ENCODE measurements at places on chromosomes 5 and 9.

GRCh38 chr9:4430432-4431261 lies 59.6 kb upstream of the SLC1A1 start:
- peak; percentile 12 for DNase-seq
- H3K4me3 ChIP-seq = no peak overlapping the region
- H3K4me1 ChIP-seq = no peaks in the 10 kb centered on the region
- no peaks in the 10 kb centered on the region for H3K27me3 ChIP-seq
- H3K27ac ChIP-seq = no peak overlapping the region
- no peaks in the 10 kb centered on the region for H3K36me3 ChIP-seq

GRCh38 chr5:122400938-122401337 lies 88.9 kb downstream of the SNCAIP start:
- H3K27me3 ChIP-seq = no peaks in the 10 kb centered on the region
- H3K4me1 ChIP-seq = no peaks in the 10 kb centered on the region
- no peak overlapping the region for H3K4me3 ChIP-seq
- DNase-seq = no peak
- no peak overlapping the region for H3K27ac ChIP-seq

- H3K4me1 ChIP-seq = peaks cover 4% of the 10 kb centered on the region
- no peaks in the 10 kb centered on the region for H3K36me3 ChIP-seq
- H3K27me3 ChIP-seq = no peaks in the 10 kb centered on the region
- H3K27ac ChIP-seq = no peak overlapping the region
Observed at GRCh38 chr5:126503602-126504104, 80.4 kb downstream of the GRAMD2B start.

DNA sequence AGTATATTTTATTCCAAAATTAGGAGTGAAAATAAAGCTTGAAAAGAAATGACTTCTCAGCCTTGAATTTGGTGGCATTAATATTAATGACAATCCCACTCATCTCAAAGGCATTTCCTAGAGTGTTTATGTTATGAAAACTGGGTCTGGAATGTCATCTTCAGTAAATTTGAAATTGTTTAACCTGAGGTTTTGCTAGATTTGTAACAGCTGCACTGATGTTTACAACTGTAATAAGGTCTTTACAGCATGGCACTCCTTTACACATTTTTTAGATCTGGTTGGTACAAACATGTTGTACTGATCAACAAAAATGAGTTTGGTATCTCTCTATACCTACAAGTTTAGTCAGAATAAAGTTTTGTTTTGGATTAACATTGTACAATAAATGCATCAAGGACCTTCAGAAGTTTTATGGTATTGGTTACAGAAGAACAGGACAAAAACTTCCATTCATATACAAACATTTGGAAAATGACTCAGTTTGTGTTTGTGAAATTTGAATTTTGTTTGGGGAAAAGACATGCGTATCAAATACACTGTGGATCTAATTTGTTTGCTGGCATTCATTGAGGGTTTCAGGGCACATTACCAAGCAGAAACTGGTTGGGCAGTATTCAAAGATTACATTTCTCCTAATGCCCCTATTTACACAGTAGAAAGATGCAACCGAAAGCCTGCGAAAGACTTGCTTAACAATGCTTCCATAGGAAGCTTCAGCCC lies 11.6 kb downstream of the FANCC start:
- H3K4me3 ChIP-seq = no peak overlapping the region
- H3K36me3 ChIP-seq = no peaks in the 10 kb centered on the region
- H3K27ac ChIP-seq = no peak overlapping the region
- H3K4me1 ChIP-seq = peaks cover 11% of the 10 kb centered on the region
- DNase-seq = peak; percentile 50

DNA sequence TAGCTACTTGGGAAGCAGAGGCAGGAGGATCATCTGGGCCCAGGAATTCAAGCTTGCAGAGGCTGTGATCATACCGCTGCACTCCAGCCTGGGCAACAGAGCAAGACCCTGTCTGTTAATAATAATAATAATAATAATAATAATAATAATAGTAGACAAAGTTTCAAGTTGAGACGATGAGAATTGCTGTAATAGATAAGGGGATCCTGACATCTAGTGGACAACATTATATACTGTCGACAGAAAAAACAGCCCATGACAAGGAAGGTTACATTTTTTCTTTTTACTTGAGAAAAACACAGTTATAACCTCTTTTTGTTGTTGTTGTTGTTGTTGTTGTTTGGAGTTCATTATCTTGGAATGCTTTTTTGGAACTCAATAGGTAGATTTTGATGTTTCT lies 35.3 kb downstream of the NDFIP1 start:
- no peak overlapping the region for H3K27ac ChIP-seq
- no peaks in the 10 kb centered on the region for H3K4me1 ChIP-seq
- no peaks in the 10 kb centered on the region for H3K27me3 ChIP-seq
- H3K36me3 ChIP-seq = peaks cover 4% of the 10 kb centered on the region

- H3K36me3 ChIP-seq = no peaks in the 10 kb centered on the region
- peaks cover 8% of the 10 kb centered on the region for H3K4me1 ChIP-seq
- DNase-seq = peak; percentile 36
- peak within 1 kb of the TSS; percentile 32 for H3K27ac ChIP-seq
- H3K27me3 ChIP-seq = no peaks in the 10 kb centered on the region
Observed at GRCh38 chr5:172640822-172641358, at the start of gene NEURL1B. TSS of gene NEURL1B (plus strand) at chr5:172641263. CDS start at chr5:172641407, 144 bp downstream.

DNA sequence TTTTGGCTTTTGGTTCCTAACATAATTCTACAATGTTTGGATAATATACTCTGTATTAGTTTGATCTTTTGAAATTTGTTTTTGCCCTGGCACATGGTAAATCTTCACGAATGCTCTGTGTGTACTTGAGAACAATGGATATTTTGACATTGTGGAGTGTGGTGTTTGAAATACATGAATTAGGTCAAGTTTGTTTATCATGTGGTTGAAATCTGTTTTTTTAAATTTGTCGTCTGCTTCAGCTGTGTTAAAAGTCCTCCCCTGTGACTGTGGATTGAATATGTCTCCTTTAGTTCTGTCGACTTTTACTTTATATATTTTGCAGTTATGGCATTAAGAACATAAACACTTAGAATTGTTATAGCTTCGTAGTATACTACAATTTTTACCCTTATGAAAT lies 60.3 kb downstream of the DUSP1 start:
- H3K27me3 ChIP-seq = no peaks in the 10 kb centered on the region
- no peak overlapping the region for H3K27ac ChIP-seq
- H3K4me1 ChIP-seq = peaks cover 7% of the 10 kb centered on the region
- H3K36me3 ChIP-seq = no peaks in the 10 kb centered on the region
- no peak overlapping the region for H3K4me3 ChIP-seq
- no peak for DNase-seq

- H3K4me3 ChIP-seq = no peak overlapping the region
- H3K4me1 ChIP-seq = no peaks in the 10 kb centered on the region
- H3K27me3 ChIP-seq = no peaks in the 10 kb centered on the region
- H3K27ac ChIP-seq = no peak overlapping the region
Observed at GRCh38 chr5:83524345-83524744, 52.8 kb downstream of the VCAN start.

- H3K27me3 ChIP-seq = no peaks in the 10 kb centered on the region
- no peaks in the 10 kb centered on the region for H3K36me3 ChIP-seq
- no peaks in the 10 kb centered on the region for H3K4me1 ChIP-seq
- no peak overlapping the region for H3K27ac ChIP-seq
- H3K4me3 ChIP-seq = no peak overlapping the region
- no peak for DNase-seq
Observed at GRCh38 chr9:91900055-91900796, 49.8 kb downstream of the ROR2 start.

DNA sequence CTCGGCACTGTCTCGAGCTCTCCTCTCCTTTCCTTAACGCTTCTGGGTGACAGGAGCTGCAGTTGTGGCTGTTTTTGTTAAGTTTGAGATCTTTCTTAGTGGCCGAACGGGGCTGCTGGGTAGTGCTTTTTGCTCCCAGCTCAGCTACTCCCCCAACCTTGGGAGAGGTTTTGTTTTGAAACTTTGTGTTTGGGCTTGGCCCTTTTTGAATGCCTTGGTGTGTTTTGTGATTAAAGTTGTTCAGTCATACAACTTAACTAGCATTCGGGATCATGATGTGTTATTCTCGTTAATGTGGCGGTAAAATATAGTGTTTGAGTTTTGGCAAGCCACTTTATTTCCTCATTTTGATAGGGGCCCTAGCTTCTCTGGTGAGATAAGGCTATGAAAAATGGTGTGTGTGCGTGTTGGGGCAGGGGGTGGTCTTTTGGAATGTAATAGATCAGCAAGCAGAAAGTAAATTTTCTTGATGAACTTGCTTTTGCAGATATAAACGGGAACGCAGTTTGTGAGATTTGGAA lies 1.1 kb downstream of the KDM3B start:
- DNase-seq = no peak
- peak overlapping the region; percentile 73 for H3K27ac ChIP-seq
- H3K4me3 ChIP-seq = peak overlapping the region; percentile 79
- no peaks in the 10 kb centered on the region for H3K4me1 ChIP-seq

- no peak overlapping the region for H3K4me3 ChIP-seq
- H3K4me1 ChIP-seq = peaks cover 2% of the 10 kb centered on the region
- H3K27ac ChIP-seq = no peak overlapping the region
- DNase-seq = no peak
Observed at GRCh38 chr9:34556949-34557348, 32.6 kb downstream of the CNTFR start.

- H3K27ac ChIP-seq = no peak overlapping the region
- H3K27me3 ChIP-seq = no peaks in the 10 kb centered on the region
- no peaks in the 10 kb centered on the region for H3K36me3 ChIP-seq
- no peak for DNase-seq
- H3K4me1 ChIP-seq = no peaks in the 10 kb centered on the region
Observed at GRCh38 chr5:57956636-57957035, 474.0 kb upstream of the ACTBL2 start.

- no peaks in the 10 kb centered on the region for H3K36me3 ChIP-seq
- no peaks in the 10 kb centered on the region for H3K27me3 ChIP-seq
- H3K4me1 ChIP-seq = no peaks in the 10 kb centered on the region
- no peak overlapping the region for H3K27ac ChIP-seq
Observed at GRCh38 chr5:116044073-116044472, 11.8 kb downstream of the ARL14EPL start.

DNA sequence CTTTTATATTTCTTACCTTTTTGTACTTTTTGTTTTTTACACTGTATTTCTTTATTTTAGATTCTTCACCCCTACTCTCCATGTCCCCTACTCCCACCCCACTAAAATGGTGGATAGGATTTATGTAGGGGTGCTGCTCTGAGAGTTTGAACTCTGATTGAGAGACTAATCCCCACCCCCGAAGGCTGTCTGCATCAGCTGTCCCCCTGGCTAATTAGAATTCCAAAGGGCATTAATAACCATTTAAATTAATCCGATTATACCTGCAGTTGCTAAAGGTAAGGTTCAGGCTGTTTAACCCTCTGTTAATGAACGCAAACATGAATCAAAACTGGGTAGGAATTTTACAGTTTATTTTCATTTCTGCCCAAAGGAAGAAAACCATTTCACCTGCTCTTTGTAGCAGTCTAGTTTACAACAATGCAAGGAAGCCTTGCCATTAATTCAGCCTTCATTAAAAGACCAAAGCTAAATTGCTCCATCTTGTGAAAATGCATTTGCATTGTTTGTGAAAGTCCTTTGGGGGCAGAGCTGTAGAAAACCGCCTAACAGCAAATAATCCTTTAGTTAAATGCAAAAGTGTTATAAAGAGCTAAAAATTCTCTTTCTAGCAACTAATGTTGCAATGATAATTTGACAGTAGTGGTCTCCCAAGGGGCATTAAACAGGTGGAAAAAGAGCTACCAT lies 71.2 kb downstream of the ZCCHC7 start:
- H3K27me3 ChIP-seq = no peaks in the 10 kb centered on the region
- DNase-seq = no peak
- H3K4me1 ChIP-seq = peaks cover 3% of the 10 kb centered on the region

GRCh38 chr5:135468541-135468940 lies 16.4 kb upstream of the TIFAB start:
- no peak overlapping the region for H3K4me3 ChIP-seq
- no peak overlapping the region for H3K27ac ChIP-seq
- no peak for DNase-seq
- H3K4me1 ChIP-seq = no peaks in the 10 kb centered on the region
- H3K36me3 ChIP-seq = no peaks in the 10 kb centered on the region
- H3K27me3 ChIP-seq = peaks cover 13% of the 10 kb centered on the region

- no peak for DNase-seq
- H3K4me3 ChIP-seq = no peak overlapping the region
- no peaks in the 10 kb centered on the region for H3K36me3 ChIP-seq
- no peaks in the 10 kb centered on the region for H3K4me1 ChIP-seq
Observed at GRCh38 chr5:6698696-6699095, 14.5 kb upstream of the TENT4A start.

GRCh38 chr5:57772512-57772911 lies 289.9 kb upstream of the ACTBL2 start:
- no peak overlapping the region for H3K27ac ChIP-seq
- peaks cover 4% of the 10 kb centered on the region for H3K4me1 ChIP-seq
- H3K36me3 ChIP-seq = no peaks in the 10 kb centered on the region
- H3K27me3 ChIP-seq = no peaks in the 10 kb centered on the region
- no peak overlapping the region for H3K4me3 ChIP-seq

DNA sequence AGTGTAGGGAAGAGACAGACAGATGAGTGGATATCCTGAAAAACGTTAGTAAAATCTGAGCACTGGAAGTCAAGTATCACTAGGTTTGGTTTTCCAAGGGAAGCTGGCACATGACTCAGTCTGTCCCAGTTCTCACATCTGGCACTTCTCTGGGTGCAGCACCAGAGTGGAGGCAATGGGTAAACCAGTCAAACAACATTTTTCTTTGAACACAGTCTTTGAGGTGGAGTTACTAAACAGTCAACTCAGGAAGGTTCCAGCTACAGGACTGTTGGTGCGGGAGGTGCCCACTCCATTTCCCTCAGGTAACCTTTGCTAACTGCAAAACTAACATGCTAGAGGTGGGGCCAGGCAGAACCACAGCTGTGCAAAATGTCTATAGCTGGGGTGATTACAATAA lies 301.4 kb upstream of the RFX3 start:
- H3K27me3 ChIP-seq = no peaks in the 10 kb centered on the region
- no peak overlapping the region for H3K27ac ChIP-seq
- H3K36me3 ChIP-seq = peaks cover 2% of the 10 kb centered on the region
- no peaks in the 10 kb centered on the region for H3K4me1 ChIP-seq

- H3K27me3 ChIP-seq = no peaks in the 10 kb centered on the region
- no peak overlapping the region for H3K4me3 ChIP-seq
- H3K4me1 ChIP-seq = no peaks in the 10 kb centered on the region
- no peaks in the 10 kb centered on the region for H3K36me3 ChIP-seq
- DNase-seq = peak; percentile 12
- H3K27ac ChIP-seq = no peak overlapping the region
Observed at GRCh38 chr5:88251048-88251711, 17.5 kb downstream of the TMEM161B start.

GRCh38 chr9:70466976-70467561 lies 52.6 kb upstream of the KLF9 start:
- H3K4me1 ChIP-seq = peaks cover 2% of the 10 kb centered on the region
- DNase-seq = peak; percentile 84
- peak overlapping the region; percentile 6 for H3K27ac ChIP-seq
- no peak overlapping the region for H3K4me3 ChIP-seq
- H3K27me3 ChIP-seq = no peaks in the 10 kb centered on the region
- no peaks in the 10 kb centered on the region for H3K36me3 ChIP-seq

- no peaks in the 10 kb centered on the region for H3K27me3 ChIP-seq
- no peak overlapping the region for H3K4me3 ChIP-seq
- no peak overlapping the region for H3K27ac ChIP-seq
- DNase-seq = no peak
- H3K36me3 ChIP-seq = no peaks in the 10 kb centered on the region
Observed at GRCh38 chr5:7802855-7803254, 48.1 kb downstream of the CFAP90 start.

All from fibroblast of lung (primary cell).